ENCODE measurements at places on chromosomes 11 and 22.

GRCh38 chr22:21055880-21056319 lies 10.2 kb downstream of the LRRC74B start:
- no peak for DNase-seq

DNA sequence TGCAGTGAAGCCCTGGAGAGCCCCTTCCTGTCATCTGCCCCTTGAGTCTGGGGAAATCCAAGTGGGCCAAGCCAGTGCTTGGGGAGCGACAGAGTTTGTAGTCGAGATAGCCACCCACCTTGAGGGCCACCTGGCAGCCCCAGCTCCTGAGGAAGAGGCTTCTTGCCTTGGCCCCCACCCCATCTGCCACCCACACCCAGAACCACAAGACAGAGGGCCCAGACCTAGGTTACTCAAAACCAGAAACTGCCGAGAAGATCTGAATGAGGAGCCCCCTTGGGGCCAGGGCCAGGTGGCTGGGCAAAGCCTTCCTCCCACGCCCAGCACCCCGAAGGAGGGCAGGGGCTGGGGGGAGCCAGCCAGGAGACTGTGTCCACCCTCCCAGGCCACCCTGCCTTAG lies 18.8 kb upstream of the PRR5 start:
- no peak for DNase-seq

DNA sequence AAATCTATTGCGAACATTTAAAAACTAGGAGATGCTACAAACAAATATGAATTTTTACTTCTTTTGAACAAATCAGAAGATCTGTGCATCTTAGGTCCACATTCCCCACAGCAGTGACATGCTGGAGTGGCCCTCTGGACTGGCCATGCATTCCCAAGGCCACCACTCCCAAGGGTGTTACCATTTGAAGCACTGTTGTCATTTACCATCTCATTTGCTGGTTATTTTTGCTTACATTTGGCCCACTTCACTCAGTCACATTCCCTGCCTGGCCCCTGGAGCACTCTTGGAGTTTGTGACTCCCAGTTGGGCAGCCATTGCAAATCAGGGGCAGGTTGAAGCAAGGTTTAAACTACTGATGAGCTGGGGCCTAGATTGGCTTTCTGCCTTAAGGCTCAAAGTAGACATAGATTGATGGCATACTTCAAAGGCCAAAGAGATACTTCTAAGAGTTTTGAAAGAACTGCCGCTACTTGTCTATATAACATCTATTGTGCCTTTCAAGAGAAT lies 8.5 kb upstream of the ZNRF3 start:
- no peak for DNase-seq

DNA sequence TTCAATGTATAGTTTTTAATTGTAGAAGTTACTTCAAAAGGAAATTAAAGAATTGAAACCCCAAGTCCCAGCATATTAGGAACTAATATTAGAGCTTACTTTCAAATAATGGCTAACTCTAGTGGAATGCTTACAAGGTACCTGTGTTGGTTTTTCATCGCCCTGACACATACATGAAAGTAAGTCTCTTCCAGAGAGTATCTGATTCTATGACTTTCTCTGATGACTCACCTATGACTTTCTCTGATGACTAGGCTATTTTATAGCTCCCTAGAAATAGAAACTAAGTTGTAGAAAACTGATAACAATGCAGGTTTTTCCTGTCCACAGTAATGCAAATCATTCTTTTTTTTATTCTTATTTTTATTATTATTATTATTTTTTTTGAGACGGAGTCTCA lies 33.6 kb upstream of the MMP7 start:
- no peak for DNase-seq

DNA sequence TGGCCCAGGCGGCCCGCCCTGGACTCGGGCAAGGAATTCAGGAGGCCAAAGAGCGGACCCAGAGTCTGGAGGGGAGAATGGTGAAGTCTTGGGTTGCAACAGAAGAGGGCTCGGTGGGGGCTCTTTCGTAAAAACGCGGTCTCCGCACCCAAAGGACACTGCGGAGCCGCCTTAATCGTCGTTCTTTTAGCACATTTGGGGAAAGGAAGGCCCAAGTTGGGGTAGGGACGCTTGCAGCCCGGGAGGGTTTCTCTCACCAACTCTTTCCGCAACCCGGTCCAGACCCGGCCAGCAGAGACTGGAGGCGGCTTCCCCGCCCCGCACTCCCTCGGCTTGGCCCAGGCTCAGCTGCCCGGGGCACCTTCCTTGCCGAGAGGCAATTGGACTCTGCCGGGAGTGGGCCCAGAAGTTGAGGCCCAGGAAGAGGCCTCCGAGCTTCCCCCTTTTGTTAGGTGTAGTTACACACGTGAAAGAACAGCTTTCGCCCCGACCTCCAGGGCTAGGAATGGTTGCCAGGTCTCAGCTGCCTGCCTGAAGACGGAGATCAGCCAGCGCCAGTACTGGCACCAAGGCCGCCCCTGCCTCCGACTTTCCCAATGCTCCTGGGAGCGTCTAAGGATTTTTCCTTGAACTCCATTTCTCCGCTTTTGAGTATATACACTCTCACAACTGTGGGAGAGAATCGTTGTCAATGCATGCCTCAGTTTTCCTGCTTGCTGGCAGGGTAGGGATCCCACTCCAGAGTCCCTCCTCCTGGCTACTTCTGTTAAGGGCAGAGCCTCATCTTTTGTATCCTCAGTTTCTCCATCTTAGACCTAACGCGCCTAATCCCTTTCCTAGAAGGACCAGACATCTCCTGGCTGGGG lies 3.7 kb downstream of the ALX4 start:
- no peak for DNase-seq

GRCh38 chr22:39469681-39470450 lies 13.1 kb downstream of the MGAT3 start:
- DNase-seq: no peak

DNA sequence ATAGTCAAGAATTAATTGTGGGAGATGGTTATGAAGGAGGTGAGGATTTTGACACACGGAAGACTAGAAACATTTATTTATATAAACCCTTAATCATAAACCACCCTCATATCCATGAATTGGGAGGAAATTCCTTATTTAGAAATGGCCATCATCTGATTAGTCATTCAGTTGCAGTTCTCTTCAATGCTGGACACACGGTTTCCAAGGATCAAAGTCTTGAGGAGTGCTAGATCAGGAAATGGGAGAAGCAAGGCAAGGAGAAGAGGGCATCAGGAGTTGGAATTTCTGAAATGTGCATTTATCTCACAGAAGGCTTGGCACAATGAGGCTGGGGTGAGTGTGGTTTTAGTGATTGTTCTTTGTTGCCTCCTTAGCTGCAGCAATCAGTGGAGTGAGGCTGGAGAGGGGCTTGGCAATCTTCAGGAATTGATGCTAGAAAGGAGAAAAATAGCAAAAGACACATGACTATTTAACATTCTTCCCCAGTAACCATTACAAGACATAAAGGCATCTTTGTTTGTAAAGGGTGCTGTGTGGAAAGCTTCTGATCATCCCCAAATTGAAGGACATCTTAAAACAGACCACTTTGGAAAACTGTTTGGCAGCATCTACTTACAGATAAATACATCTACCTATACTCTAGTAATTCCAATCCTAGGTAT lies 21.6 kb upstream of the GDPD4 start:
- no peak for DNase-seq

DNA sequence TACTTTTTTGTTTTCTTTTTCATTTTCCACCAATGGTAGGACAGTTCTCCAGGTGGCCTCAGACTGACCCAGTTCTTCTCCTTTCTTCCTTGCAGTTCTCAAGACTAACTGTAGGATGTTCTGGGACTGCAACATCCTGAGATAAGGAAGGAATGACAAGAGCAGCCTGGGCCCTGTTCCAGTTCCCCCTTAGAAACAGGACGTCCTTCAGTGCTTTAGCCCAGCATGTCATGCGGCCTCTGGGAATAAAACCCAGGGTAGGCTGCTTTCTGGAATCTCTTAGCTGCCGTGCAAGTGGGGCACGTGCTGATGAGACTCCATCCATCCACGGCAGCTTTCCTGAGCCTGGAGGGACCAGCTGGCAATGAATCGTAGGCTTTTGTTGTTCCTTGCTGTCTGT lies 24.0 kb upstream of the CADM1 start:
- DNase-seq: no peak

DNA sequence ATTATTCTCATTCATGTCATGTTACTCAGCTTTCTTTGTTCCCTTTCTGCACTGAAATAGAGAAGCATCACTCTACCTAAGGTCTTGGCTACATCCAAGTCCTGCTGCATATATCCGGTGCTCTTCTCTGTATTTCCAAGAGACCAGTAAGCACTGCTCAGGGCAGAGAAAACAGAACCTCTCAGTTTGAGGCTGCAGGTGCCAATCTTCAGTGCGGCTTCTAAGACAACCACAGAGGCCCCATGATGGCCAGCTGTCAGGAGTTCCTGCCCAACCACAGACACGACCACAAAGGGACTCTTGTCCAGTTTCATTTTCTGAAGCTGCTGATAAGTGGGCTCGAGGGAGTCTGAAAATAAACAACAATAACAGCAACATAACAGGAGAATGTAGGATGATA lies 378.4 kb upstream of the PITPNB start:
- no peak for DNase-seq

DNA sequence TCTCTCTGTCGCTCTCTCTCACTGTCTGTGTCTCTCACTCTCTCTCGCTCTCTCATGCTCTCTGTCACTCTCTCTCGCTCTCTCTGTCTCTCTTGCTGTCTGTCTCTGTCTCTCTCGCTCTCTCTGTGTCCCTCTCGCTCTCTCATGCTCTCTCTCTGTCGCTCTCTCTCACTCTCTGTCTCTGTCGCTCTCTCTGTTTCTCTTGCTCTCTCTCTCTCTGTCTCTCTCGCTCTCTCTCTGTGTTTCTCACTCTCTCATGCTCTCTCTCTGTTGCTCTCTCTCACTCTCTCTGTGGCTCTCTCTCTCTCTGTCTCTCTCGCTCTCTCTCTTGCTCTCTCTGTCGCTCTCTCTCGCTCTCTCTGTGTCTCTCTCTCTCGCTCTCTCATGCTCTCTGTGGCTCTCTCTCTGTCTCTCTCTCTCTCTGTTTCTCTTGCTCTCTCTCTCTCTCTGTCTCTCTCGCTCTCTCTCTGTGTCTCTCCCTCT lies 33.2 kb upstream of the BRSK2 start:
- DNase-seq: no peak

DNA sequence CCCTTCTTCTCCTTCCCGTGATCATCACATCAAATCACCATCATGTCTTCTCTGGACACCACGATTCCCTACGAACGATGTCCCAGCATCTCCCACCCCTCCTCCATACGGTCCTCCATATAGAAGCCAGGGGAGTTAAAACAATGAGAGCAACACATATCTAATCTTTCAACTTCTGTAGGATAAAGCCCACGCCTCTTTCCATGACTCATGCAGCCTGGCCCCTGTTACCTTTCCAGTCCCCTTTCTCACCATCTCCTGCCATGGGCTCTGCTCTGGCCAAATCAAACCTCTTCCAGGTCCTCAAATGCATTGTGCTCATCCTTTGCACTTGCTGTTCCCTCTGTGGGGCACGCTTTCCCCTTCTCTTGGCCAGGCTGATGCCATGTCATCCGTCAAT lies 23.6 kb downstream of the RPS6KA4 start:
- DNase-seq: no peak

All from T-helper 2 cell (primary cell).